ENCODE measurements at places on chromosomes 2 and 18.

GRCh38 chr2:168683996-168684395, 118.4 kb upstream of the NOSTRIN start:
- H3K27me3 ChIP-seq: no peaks in the 10 kb centered on the region
- no peak for DNase-seq
- H3K4me3 ChIP-seq: no peak overlapping the region
- no peak overlapping the region for H3K27ac ChIP-seq
- no peaks in the 10 kb centered on the region for H3K4me1 ChIP-seq
- H3K36me3 ChIP-seq: no peaks in the 10 kb centered on the region

DNA sequence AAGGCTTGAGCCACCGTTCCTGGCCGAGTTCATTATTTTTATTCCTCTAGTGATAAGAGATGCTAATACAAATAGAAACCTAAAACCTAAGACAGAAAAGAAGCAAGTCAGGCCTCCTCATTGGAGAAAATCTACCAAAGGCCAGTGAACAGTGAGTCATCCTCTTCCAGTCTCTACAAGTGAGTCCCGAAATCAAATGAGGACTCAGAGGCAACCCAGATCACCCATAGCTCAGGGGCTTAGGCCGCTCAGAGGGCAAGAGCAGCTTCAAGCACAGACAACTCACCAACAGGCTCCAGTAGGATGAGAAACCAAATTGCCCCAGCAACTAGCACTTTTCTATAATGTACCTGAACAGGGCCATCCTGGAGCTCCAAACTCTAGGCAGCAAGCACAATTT, 42.7 kb upstream of the ACMSD start:
- DNase-seq: no peak
- H3K4me1 ChIP-seq: no peaks in the 10 kb centered on the region
- H3K27me3 ChIP-seq: no peaks in the 10 kb centered on the region
- H3K27ac ChIP-seq: no peak overlapping the region
- no peaks in the 10 kb centered on the region for H3K36me3 ChIP-seq

DNA sequence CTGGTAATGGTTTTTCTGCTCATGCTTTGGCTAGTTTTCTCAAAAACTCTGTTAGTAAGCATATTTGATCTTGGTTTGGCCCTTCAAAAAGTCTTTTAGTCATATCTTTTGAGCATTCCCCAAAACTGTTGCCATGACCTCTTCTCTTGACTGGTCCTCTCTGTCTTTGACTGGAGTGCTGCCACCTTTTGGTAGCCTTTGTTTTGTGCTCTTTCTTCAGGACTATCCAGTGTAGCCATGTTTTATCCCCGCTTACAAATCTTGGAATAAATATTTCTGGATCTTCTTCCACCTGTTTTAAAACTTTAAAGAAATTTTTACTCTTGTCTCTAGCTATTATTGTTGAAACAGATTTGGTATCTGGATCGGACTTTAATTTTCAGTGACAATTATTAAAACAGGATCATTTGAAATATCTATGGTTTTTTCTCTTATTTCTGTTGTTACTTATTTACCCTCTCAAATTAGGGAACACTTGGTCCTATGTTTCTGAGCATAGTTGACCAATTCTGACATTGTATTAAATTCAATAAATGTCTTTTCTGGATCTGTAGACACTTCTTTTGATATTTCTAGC, 965 bp upstream of the ELOA2 start:
- H3K27ac ChIP-seq: no peak overlapping the region
- no peak overlapping the region for H3K4me3 ChIP-seq
- DNase-seq: no peak
- H3K4me1 ChIP-seq: no peaks in the 10 kb centered on the region

- no peak for DNase-seq
- no peak overlapping the region for H3K4me3 ChIP-seq
These were observed 159.8 kb downstream of the EN1 start for GRCh38 chr2:118687698-118688097.

GRCh38 chr2:105712166-105712915, 32.4 kb upstream of the NCK2 start:
- H3K36me3 ChIP-seq: no peaks in the 10 kb centered on the region
- DNase-seq: no peak
- H3K27me3 ChIP-seq: no peaks in the 10 kb centered on the region
- H3K27ac ChIP-seq: no peak overlapping the region

DNA sequence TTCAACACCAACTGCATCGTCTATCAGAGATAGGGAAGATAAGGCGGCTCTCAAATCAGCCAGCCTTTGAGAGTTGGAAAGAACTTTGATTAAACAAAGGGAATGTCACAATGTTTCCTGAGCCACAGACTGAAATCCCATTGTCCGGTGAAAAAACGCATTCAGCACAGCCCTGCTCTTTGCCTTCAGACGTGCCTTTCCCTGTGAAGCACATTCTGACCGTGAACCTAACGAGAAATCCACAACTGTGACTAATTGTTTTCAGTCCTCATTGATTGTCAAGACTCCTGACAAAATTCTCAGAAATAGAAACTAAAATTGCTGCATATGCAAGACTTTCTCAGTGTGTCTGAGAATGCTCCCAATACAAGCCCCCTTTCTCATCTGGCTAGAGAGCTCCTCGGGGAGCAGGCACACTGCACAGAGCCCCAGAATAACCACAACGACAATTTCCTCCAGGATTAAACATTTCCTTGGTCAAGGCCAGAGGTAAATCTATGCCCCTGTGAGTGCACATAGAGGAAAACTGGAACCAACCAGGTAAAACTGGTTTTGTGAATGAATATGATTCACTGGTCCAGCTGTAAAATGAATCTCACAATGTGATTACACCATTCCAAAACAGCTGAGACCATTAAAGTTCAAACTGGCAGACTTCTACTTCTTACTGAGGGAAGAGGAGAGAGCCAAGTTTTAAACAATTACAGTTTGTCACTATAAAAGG, 561.9 kb upstream of the ID2 start:
- peaks cover 22% of the 10 kb centered on the region for H3K4me1 ChIP-seq
- H3K36me3 ChIP-seq: no peaks in the 10 kb centered on the region
- H3K27ac ChIP-seq: peak overlapping the region; percentile 57
- no peak overlapping the region for H3K4me3 ChIP-seq
- no peaks in the 10 kb centered on the region for H3K27me3 ChIP-seq

DNA sequence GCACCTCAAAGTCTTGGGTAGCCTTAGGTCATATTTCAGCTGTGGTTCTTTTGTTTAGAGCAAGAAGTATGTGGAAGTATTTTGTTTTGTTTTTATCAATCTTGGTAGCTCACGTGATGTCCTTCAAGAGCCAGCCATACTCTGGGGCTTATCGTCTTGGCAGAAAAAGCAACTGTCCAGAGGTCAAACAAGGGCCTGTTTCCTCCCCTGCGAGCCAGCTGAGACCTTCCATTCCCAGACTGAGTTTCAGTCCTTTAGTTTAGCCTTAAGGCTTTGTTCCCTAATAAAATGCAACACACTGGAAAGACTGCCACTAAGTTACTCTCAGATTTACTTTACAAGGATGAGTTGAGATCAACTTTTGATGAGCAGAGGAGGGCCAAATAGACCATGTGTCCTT, 63.5 kb downstream of the TXNL1 start:
- no peaks in the 10 kb centered on the region for H3K27me3 ChIP-seq
- no peak for DNase-seq
- H3K27ac ChIP-seq: peak overlapping the region; percentile 48
- H3K4me1 ChIP-seq: no peaks in the 10 kb centered on the region
- H3K36me3 ChIP-seq: no peaks in the 10 kb centered on the region

DNA sequence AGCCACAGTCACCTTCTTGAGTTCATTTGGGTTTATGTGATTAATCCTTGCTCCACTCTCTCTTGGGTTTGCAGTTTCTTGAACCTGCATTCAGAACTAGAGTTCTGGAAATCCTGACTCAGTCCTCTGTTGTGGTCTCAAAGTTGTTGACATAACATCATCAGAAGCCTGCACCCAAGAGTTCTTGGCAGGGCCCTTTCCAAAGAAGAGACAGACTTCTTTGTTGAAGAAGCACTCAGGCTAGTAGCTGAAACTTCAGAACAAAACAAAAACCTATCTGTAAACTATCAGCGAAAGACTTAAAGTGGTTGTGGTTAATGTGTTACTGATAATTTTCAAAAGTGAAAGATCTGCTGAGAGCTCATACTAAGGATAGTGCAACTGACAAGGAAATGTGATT, 120.8 kb downstream of the FAM168B start:
- H3K27ac ChIP-seq: no peak overlapping the region
- no peak for DNase-seq
- H3K4me3 ChIP-seq: no peak overlapping the region
- no peaks in the 10 kb centered on the region for H3K27me3 ChIP-seq
- no peaks in the 10 kb centered on the region for H3K4me1 ChIP-seq

- H3K27ac ChIP-seq: no peak overlapping the region
- H3K4me1 ChIP-seq: peaks cover 16% of the 10 kb centered on the region
- peaks cover 9% of the 10 kb centered on the region for H3K36me3 ChIP-seq
- DNase-seq: no peak
- no peaks in the 10 kb centered on the region for H3K27me3 ChIP-seq
These were observed 123.2 kb upstream of the CDCA7 start for GRCh38 chr2:173231465-173231864.

DNA sequence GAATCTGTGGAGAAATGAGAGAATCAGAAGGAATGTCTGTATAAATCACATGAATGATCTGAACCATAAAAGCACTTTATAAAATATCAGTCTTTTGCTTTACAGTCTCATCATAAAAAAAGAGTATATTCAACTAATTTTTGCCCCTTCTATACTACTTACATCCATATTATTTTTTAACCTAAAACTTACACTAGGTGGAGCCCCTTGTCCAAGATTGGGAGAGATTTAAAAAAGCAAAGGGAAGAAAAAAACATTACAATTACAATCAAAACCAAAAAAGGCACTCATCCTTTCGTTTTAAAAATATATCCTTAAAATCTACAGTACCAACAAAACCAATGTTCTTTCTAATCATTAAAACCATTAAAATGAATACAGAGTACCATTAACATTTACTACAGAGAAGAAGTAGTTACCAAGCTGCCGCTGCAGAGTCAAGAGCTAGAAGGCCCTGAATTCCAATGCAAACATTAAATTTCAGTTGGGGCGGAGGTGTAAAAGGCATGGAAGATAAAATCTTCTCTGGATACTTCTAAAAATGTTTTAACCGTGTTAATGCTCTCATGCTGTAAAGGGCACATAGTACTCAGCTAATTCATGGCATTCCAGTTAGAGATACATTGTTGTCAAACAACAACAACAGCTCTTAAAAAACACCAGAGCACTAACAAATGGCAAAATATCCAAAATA, 56.7 kb upstream of the EPB41L3 start:
- H3K4me3 ChIP-seq: no peak overlapping the region
- H3K27me3 ChIP-seq: no peaks in the 10 kb centered on the region
- H3K36me3 ChIP-seq: no peaks in the 10 kb centered on the region
- no peaks in the 10 kb centered on the region for H3K4me1 ChIP-seq

- H3K27ac ChIP-seq: no peak overlapping the region
- H3K36me3 ChIP-seq: no peaks in the 10 kb centered on the region
- no peaks in the 10 kb centered on the region for H3K27me3 ChIP-seq
- H3K4me3 ChIP-seq: no peak overlapping the region
- DNase-seq: no peak
- no peaks in the 10 kb centered on the region for H3K4me1 ChIP-seq
These were observed 108.3 kb downstream of the ATL2 start for GRCh38 chr2:38268691-38269327.

GRCh38 chr2:2901384-2902345, 476.0 kb downstream of the EIPR1 start:
- DNase-seq: no peak
- H3K4me3 ChIP-seq: no peak overlapping the region
- H3K36me3 ChIP-seq: no peaks in the 10 kb centered on the region
- H3K27me3 ChIP-seq: no peaks in the 10 kb centered on the region
- no peaks in the 10 kb centered on the region for H3K4me1 ChIP-seq

- H3K27me3 ChIP-seq: no peaks in the 10 kb centered on the region
- no peak for DNase-seq
- peaks cover 5% of the 10 kb centered on the region for H3K36me3 ChIP-seq
These were observed 97.5 kb downstream of the STPG4 start for GRCh38 chr2:47057687-47058002.

DNA sequence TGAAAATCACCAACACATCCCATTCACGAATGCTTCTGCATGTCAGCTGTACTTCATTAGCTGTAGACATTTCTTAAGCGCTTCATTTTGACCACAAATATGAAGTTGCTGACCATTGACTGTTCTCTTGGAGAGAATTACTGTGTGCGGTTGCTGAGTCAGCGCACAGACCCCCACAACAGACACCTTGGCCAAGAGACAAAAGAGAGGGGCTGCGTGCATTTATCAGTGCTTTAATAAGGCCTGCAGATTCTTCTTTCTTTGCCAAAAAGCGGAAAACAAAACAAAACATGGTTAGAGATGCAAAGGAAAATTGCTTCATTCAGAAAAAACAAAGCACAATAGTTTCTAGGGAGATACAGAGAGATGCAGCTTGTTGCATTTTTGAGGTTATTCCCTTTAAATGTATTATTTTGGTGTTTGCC, 174.7 kb downstream of the ACKR3 start:
- no peak overlapping the region for H3K4me3 ChIP-seq
- no peaks in the 10 kb centered on the region for H3K4me1 ChIP-seq
- no peaks in the 10 kb centered on the region for H3K36me3 ChIP-seq

DNA sequence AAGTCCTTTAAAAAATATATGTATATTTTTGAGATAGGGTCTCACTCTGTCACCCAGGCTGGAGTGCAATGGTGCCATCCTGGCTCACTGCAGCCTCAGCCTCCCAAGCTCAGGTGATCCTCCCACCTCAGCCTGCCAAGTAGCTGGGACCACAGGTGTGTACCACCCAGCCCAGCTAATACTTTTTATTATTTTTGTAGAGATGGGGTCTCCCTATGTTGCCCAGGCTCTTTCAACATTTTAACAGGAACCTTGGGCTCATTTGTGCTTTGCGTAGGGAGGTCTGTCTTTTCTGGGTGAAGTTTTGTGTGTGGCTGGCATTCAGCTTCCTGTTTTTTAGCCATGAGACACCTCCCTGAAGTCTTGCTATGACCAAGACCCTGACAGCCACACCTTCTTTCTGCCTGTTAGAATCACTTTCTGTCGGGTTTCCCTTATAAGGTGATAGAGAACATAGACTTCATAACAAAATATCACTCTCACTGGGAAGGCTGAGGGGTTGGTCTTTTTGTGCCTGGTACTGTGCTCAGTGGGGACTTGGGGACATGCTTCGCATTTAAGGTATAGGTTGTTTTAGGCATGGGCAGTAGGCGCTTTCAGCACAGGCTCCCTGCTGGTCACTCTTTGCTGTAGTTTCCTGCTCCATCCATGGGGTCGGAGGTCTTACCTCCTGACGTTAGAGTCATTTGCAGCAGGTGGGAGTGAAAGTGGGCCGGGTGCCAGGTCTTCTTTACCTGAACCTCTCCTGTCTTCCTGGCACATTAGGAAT, 3.4 kb downstream of the RAB31 start:
- peaks cover 12% of the 10 kb centered on the region for H3K4me1 ChIP-seq
- H3K36me3 ChIP-seq: no peaks in the 10 kb centered on the region
- H3K27me3 ChIP-seq: no peaks in the 10 kb centered on the region
- no peak for DNase-seq

- H3K36me3 ChIP-seq: no peaks in the 10 kb centered on the region
- no peak for DNase-seq
- no peak overlapping the region for H3K27ac ChIP-seq
- no peak overlapping the region for H3K4me3 ChIP-seq
- no peaks in the 10 kb centered on the region for H3K4me1 ChIP-seq
- no peaks in the 10 kb centered on the region for H3K27me3 ChIP-seq
These were observed 66.3 kb upstream of the SCG2 start for GRCh38 chr2:223668302-223668998.

GRCh38 chr18:69897397-69898108, 50.1 kb downstream of the CD226 start:
- no peaks in the 10 kb centered on the region for H3K4me1 ChIP-seq
- H3K4me3 ChIP-seq: no peak overlapping the region
- DNase-seq: no peak

- no peak for DNase-seq
- peaks cover 13% of the 10 kb centered on the region for H3K4me1 ChIP-seq
- no peak overlapping the region for H3K27ac ChIP-seq
- H3K27me3 ChIP-seq: no peaks in the 10 kb centered on the region
- no peak overlapping the region for H3K4me3 ChIP-seq
- H3K36me3 ChIP-seq: no peaks in the 10 kb centered on the region
These were observed 40.3 kb upstream of the ATP8B1 start for GRCh38 chr18:57843386-57843785.
